ENCODE measurements at places on chromosomes 13 and 19.

GRCh38 chr13:76725211-76725610, 161.0 kb downstream of the KCTD12 start:
- DNase-seq, result no peak

- DNase-seq, result no peak
Measured at GRCh38 chr13:98173431-98174152, 3.5 kb downstream of the RNF113B start.

DNA sequence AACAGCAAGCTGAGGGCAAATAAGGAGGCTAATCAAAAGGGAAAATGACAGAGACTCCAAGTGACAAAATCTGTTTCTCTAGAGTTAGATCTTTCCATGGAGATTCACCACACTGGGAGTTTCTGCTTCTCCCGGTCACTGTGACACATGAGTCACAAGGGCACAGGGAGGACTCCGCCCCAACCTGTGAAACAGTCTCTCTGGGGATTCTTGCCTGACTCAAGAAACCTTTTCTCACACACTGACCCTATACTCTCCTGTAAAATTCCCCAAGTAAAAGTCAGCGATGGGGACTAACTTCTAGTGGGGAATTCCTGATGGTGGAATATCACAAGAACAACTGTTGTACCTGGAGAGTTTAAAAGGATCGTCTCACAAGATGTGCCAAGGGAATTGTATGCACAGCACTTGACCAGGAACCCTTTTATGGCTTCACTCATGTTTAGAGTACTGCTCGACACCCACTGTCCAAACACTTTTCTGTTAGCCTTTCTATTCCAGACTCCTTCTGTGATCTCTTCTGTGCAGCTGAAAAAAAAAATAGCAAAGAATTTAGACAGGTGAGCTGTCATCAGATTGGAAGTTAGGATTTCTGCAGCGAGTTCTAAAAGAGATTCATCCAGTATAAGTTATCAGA, 46.8 kb upstream of the URAD start:
- DNase-seq, result no peak

DNA sequence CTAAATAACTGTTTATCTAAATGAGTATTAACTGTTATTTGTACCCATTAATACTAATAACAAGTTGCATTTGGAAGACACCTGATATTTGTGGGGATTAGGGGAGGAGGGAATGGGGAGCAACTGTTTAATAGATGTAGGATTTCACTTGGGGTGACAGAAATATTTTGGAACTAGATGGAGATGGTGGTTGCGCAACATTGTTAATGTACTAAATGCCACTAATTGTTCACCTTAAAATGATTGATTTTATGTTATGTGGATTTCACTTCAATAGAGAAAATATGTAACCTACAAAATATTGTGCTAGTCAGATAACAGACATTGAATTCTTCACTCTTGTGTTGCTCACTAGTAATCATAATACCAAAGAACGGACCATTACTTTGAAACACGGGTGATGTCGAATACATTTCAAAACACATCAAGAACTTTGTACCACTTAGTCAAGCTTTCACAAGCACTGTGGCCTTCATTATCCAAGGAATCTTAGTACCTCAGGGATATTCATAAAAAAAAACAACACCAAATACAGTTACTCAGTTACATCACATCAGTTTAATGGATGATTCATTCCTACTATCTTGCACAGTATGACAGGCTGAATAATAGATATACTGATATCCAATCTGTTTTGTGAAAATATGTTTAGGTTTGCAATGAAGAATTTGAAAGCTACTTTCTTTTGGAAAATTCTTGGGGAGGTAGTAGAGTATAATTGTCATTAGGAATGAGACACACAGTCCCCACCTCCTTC, 721.8 kb downstream of the PCDH9 start:
- no peak for DNase-seq

DNA sequence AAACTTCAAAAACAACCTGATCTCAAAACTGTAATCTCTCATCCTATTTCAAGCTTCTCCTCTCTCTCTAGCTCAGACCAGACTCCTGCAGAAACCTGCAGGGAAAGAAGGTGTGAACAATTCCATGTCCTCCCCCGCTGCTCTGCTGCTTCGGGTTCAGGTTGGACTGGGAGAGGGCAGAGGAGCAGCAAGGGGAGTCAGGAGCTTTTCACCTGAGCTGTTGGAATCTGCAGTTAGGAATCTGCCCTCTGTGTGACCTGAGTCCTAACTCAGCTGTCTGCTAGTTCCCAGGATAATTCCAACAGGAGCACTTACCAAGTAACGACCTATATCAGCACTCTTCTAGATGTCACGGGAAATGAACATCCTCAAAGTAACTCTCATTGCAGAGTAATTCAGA, 118.3 kb downstream of the DNAJC15 start:
- no peak for DNase-seq

- no peak for DNase-seq
Measured at GRCh38 chr13:24688950-24689349, 8.7 kb downstream of the ATP12A start.

DNA sequence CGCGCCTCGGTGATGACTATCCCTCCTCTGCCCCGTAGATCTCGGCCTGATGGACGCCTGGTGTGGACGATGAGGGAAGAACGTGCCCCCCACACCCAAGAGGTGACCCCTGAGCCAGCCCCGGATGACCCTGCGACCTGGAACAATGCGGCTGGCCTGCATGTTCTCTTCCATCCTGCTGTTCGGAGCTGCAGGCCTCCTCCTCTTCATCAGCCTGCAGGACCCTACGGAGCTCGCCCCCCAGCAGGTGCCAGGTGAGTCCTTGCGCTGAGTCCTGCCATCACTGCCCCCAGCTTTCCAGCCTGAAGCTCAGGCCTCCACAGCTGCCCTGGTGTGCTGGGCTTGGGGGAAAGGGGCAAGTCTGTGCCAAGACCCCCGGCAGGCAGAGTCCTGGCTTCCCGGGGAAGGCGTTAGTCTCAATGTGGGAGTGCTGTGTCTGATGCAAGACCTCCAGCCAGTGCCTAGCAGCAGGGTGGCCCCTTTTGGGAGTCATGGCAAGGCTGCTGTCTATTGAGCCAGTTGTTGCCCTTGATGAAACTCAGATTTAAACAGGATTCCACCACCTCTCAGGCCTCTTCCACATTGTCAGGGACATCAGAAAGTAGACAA, 67.5 kb downstream of the CHST8 start:
- no peak for DNase-seq

- no peak for DNase-seq
Measured at GRCh38 chr13:29791997-29792780, 58.2 kb downstream of the UBL3 start.

DNA sequence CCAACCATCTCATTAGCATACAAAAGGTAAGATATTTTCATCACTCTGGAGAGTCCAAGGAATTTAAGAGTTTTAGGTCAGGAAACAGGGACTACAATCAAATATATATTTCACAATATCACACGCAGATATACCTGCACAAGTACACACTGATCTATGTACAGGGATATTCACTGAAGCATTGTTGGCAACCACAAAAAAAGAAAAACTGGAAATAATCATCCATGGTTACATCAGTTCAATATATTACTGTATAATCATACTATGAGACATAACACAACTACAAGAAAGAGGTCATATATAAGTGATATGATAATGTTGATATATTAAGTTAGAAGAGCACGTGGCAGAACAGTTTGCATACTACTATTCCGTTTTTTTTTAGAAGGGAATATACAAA, 2.2 kb upstream of the SERP2 start:
- no peak for DNase-seq

- no peak for DNase-seq
Measured at GRCh38 chr19:5504114-5504513, 48.9 kb downstream of the ZNRF4 start.

- DNase-seq, result no peak
Measured at GRCh38 chr19:50878851-50879250, 5.6 kb downstream of the KLK2 start.

DNA sequence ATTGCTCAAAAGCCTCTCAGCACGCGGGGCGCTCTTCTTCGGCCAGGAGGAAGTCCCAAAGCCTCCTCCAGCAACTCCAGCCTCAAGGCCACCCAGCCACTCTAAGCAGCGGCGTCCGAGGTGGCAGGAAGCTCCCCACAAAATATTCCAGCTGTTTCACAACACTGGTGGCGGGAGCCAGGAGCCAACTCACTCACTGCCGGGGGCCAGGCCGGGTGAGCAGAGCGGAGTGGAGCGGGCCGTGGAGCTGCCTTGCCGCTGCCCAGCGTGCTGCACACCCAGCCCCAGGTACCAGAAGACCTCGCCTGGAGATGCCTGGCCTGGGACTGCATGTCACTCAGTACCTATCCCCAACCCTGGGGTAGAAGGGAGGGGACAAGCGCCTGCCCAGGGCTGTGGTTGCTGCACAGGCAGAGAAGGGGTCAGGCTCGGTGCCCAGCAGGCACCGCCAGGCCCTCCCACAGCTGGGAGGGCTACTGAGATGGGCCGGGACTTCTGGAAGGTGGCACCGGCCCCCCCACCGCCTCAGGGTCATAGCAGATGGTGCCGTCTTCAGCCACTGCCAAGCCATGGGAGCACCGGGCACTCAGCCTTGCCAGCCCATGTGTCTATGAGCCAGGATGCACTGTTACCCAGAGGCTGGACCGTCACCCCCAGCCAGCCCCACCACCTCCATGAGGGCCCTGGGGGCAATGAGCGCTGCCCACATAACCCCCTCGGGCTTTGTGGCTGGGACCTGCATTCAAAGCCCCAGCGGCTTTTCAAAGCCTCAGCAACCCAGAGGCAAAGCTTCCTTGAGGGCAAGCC, 59.2 kb downstream of the MLLT1 start:
- DNase-seq, result no peak

GRCh38 chr19:40927567-40927966, 45.5 kb upstream of the CYP2A7 start:
- DNase-seq, result no peak

DNA sequence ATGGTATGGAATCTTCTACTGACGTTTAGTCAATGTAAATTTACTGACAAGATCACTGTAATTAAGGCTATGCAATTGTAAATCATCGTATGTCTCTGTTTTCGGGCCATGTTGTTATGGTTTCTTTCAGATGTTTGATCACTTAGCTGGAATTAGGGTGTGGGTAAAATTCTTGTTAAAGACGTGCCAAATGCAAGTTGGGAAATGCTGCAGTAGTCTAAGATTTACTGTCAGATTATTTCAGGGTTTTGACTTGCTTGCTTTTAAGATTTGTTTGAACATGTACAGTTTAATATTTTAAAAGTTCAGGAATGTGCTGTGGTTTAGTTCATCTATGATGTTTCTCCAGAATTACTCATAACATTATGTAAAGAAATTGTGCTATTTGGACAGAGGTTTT, 10.8 kb downstream of the NDFIP2 start:
- no peak for DNase-seq

DNA sequence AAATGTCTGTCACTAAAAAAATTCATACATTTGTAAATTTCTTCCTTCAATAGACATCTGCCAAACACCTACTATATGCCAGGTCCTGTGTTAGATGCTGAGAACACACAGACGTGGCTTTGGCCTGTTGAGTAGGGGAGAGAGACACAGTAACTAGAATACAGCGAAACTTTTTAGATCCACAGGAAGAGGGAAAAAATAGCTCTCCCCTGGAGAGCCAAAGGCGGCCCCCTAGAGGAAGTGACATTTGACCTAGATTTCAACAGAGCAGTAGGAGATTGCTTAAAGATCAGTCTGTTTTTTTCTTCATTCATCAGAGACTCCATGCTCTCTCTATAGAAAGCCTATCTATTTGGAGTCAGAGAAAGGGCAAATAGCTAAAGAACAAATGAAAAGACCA, 11.3 kb downstream of the LCP1 start:
- no peak for DNase-seq

- no peak for DNase-seq
Measured at GRCh38 chr19:35024095-35024494, 6.2 kb upstream of the SCN1B start.

- DNase-seq, result no peak
Measured at GRCh38 chr13:112250788-112251445, 125.2 kb upstream of the SPACA7 start.

DNA sequence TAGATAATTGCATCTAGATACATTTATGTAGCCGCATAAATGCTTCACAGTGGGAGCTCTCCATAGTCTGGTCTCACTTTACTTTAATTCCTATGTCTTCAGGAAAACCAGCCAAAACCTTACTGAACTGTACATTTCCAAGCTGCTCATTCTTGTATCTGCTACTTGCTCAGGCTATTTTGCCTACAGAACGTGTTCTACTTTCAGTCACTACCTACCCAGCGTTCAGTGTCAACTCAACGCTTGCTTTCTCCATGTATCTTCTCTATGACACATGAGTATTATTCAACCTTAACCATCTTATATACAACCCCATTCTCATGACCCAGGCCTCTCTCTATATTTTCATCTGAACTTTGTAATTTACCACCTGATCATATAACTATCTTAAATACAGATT, 101.9 kb downstream of the KLF12 start:
- no peak for DNase-seq

DNA sequence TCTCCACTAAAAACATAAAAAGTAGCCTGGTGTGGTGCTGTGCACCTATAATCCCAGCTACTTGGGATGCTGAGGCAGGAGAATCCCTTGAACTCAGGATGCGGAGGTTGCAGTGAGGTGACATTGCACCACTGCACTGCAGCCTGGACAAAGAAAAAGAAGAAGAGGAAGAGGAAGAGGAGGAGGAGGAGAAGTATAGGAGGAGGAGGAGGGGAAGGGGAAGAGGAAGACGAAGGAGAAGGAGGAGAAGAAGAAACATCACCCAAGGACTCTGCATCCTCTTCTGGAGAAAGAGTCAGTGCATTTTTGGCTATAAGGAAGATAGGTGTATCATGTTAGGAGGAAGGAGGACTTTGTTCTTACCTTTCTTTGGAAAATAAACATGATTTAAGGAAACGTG, 13.0 kb upstream of the FPR3 start:
- DNase-seq, result no peak

DNA sequence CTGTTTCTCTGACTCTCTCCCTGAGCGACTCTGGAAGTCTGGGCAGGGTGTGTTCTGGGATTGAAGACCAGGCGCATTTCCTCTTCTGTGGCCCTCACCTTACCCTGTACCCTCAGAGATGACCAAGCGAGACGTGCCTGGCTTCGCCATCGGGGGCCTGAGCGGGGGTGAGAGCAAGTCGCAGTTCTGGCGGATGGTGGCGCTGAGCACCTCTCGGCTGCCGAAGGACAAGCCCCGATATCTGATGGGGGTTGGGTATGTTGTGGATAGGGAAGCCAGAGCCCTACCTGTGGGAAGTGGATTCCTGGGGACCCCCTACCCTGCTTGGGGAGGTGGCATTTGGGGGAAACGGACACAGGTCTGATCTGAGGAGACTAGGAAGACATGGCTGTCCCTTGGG, 5.8 kb upstream of the DNM2 start:
- no peak for DNase-seq

- no peak for DNase-seq
Measured at GRCh38 chr13:96428911-96429310, 339.0 kb downstream of the HS6ST3 start.

- no peak for DNase-seq
Measured at GRCh38 chr13:111319998-111320911, at the start of gene TEX29. Gene TEX29 (plus strand): TSS chr13:111320642. CDS start chr13:111320891, 249 bp downstream.

GRCh38 chr19:21158523-21159135, 16.8 kb downstream of the ZNF431 start:
- no peak for DNase-seq

DNA sequence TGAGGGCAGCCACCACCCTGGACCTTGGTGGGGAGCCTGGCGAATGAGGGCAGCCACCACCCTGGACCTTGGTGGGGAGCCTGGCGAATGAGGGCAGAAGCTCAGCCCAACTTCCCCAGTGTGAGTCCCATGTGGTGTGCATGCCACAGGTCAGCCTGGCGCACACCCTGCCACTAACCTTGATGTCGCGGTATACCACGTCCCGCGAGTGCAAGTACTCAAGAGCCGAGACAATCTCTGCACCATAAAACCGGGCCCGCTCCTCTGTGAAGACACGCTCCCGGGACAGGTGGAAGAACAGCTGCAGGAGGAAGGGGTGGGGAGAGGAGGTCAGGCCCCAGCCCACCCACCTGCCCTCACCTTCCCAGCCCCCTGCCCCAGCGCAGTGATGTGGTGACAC, 11.3 kb upstream of the CCNP start:
- no peak for DNase-seq
